BJ (cell line): ENCODE measurements at places on chromosomes 4 and X.

- DNase-seq, result no peak
Observed at GRCh38 chr4:23324021-23324690, 565.7 kb downstream of the PPARGC1A start.

DNA sequence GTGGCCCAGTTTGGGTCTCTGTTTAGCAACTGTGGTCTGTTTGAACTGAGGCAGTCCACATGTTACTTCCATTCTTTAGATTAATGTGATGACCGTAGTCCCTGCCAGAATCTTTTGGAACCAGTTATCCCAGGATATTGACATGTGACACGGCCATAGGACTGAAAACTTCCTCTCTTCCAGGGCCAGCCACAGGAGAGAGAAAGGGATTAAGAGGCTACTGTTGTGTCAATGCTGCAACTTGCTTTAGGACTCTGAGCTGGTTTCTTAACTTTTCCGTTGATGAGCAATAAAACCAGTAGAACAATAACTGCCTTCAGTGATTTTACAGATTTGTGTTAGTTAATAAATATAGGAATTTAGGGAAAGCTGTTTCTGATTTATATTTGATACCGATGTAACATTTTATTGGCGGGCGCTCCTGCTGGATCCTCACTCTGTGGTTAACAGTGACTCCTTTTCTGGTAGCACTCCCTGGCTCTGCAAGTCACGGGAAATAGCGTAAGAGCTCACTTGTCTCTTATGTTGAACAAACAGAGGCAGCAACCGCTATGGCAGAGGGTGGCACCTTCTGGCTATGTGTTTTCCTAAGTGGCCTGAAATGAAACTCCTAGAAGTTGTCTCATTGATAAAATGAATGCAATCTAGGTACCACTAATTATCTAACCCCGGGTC lies 2.5 kb downstream of the TENM3 start:
- peak; percentile 18 for DNase-seq

GRCh38 chr4:70842761-70843435 lies 3.2 kb upstream of the GRSF1 start:
- DNase-seq, result no peak

DNA sequence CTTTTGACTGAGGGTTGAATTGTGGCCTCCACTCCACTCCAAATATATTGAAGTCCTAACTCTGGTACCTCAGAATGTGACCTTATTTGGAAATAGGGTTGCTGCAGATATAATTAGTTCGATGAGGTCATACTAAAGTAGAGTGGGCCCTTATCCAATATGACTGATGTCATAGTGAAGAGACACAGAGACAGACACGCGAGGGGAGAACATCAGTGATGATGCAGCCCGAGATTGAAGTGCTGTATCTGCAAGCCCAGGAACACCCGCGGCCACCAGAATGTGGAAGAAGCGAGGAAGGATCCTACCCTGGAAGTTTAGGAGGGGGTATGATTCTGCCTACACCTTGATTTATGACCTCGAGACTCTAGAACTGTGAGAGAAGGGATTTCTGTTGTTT lies 279.0 kb downstream of the ANKRD50 start:
- no peak for DNase-seq

DNA sequence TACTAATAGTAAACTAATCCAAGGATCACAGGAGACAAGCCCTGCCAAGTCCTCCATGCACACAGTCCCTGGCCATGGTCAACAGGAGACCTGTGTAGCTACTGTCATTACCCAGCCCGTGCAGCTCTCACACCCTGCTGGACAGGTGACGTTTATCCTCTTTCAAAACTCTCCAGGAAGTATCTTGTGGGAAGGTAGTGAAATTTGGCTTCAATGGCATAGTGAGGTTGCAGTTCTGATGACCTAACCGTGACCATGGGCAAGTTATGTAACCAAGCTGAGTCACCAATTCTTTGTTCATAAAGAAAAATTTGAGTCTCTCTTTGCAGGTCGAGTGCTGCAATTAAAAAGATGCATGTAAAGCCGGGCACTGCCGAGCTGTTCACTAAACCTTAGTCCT lies 11.3 kb upstream of the SLC2A9 start:
- DNase-seq, result no peak

- no peak for DNase-seq
Observed at GRCh38 chr4:73433140-73433539, 2.9 kb upstream of the AFP start.

DNA sequence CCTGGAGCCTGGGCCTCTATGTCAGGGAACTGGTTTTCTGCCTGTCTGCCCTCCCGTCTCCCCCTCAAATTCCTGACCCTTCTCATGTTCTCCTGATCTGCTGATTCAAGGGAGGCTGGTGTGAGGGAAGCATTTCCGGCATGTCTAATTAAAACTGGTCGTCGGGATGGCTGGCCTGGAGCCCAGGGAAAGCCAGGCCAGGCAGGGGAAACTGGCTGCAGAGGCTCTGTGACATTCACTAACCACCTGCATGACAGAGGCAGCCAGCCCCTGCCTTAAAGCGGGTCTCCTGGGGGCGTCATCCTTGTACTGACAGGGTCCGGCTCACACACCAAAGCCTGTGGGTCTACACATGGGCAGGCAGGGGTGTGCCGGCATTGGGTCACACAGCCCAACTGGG lies 35.2 kb downstream of the ABLIM2 start:
- no peak for DNase-seq
